ENCODE measurements at places on chromosomes 3 and 15.

GRCh38 chr15:70181626-70182255 is 84.0 kb upstream of the TLE3 start:
- no peak for DNase-seq

DNA sequence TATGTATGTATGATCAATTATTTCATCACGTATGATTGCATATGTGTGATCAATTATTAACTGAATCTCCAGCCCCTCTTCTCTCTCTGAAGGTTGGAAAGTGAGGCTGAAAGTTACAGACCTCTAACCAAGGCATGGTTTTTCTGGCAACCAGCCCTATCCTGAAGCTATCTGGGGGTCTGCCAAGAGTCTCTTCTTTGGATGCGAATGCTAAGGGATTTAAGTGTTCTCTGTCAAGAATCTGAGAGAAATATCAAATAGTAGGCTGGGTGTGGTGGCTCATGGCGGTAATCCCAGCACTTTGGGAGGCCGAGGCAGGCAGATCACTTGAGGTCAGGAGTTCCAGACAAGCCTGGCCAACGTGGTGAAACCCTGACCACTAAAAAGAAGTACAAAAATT is 8.1 kb downstream of the NKTR start:
- DNase-seq, result no peak

GRCh38 chr3:142007710-142008399 is 131.4 kb downstream of the ATP1B3 start:
- no peak for DNase-seq

DNA sequence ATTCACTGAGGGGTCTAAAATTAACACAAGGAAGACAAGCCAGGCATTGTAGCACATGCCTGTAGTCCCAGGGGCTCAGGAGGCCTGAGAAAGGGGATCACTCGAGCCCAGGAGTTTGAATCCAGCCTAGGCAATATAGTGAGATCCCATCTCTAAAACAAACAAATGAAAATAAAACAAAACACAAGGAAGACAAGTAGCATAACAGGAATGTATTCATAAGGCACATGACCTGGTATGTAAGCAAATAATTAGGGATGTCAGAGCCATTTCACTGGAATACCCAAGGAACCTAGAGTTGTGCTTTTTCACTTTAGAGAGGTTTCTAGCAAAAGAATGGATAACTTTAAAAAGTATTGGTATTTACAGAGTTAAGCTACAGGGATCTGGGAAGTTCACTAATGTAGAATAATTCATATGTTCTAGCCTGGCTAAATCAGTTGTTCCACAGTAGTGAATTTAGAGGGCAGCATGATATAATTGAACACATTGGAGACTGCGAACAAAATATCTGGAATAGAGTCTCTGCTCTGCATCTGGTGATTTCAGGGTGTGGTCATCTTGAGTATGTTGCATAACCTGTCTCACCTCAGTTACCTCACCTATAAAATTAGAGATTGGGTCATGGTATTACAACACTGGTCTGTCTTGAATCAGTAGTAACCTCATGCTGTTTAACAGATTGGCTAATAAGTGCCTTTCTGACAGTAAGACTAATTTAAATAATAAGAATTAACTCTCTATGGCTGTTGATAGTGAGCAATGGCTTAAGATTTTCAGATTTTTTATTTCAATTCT is 9.3 kb downstream of the GRAMD1C start:
- DNase-seq, result no peak

GRCh38 chr3:128112357-128112968 is 11.1 kb downstream of the RUVBL1 start:
- no peak for DNase-seq

DNA sequence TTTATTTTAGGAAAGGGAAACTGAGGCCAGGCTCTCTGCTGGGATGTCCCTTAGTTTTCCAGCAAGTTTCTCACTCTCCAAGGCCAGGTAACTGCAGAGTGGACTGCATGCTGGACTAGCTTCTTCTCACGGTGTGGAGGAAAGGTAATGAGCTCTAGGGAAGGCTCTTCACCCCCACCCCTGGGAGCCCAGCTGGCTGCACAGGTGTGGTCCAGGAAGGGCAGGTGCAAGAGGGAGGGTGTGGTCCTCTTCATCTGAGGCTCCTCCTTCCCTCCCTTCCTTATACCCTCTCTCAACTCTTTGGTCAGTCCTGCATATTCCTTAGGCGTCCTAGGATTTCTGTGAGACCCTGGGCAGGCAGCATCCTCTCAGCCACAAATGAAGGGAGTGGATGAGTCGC is 33.9 kb downstream of the RNU5B-1 start:
- no peak for DNase-seq

DNA sequence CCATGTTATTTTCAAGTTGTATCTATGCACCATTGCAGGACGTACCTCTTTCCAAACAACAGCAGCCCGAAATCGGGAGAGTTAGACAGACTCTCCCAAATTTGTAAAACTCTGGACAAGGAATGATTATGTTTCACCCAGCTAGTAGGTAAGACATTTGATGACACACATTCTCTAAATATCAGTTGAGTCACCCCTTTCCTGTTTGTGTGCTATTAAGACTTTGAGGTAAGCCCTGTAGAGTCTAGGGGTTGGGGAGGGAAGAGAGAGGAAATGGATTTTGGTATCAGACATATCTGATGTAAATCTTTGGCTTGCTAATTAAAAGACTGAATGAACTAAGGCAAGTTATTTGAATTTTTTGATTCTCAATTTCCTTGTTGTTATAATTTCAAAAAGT is 999.0 kb downstream of the TUSC7 start:
- no peak for DNase-seq

DNA sequence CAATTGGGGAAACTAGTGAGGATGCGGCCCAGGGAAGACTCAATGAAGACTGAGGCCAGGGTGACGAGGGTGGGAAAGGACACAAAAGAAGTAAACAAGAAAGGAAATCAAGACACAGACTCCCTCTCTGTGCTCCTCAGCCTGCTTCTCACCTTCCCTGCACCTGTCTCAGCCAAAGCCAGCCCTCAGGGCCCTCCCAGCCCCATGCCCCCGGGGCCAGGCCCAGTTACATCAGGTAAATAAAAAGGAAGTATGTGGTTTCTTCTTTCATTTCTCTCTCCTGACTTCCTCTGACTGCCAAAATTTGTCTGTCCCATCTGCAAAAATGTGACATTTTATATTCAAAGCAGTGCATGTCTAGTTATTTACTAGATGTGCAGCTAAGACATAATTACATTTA is 328.0 kb downstream of the UACA start:
- no peak for DNase-seq

DNA sequence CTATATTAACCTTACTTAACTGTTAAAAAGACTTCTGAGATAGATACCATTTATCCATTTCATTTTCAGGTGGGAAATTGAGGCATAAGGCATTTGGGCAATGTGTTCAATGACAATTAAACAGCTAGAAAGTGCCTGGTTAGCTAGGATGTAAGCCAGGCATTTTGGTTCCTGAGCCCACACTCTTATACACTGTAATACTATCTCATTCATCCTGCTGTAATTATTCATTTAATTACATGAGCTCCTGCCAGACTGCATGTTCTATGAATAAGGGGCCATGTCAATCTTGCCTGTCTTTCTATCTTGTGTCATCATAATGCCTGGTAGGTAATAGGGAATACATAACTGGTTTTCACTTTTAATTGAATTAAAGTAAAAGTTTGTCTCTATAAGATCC is 74.0 kb downstream of the RBMS3 start:
- DNase-seq, result no peak

DNA sequence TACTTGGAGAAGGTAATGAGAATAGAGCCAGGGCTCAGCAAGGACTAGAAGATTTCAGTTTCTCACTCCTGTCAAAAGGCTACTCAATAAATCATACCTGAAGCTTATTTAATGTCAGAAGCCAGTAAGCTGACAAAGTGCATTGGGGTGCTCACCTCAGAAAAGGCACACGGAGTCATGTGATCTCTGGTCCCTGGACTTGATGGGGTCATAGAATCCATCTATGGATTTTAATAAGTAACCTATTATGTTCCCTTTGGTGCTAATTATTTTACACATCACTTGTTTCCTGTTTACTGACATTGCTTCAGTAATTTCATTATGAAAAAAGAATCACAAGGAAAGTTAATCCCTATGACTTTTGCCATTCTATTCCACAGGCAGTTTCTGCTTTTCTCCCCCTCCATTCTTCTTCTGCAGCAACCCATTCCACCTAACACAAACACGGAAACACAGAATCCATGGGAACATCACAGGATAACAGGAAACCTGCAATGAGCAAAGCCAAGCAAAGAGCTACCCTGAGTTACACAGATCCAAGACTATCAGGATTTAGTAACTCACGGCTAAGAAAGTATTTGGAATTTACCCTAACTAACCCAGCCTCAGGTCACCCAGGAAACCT is 159.6 kb downstream of the MEIS2 start:
- no peak for DNase-seq

GRCh38 chr3:131948806-131949205 is 86.0 kb downstream of the CPNE4 start:
- DNase-seq, result no peak

DNA sequence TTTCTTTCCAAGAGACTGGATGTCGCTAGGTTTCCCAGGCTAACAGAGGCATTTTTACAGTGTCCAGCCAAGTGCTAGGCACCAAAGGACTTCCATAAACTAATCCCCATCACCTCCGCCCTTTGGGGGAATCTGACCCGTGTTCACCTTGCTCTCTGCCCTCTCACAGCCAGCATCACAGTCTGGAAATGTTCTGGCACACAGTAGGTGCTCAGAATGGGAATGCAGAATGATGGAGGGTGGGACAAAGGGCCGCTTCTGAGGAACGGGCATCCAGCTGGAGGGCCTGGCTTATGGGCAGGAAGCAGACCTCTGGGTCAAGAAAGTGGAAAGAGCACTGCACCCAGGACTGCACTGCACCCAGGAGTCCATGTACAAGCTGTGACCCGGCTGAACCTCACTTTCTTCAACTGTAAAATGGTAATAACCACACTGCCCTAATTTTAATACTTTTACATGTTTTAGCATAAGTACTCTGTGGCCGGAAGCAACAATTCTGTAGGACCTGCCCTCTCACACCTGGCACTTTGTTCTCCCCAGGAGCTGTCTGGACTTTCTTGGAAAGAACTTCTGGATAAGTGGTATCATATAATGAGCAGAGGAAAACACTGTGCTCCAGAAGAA is 901 bp upstream of the NMB start:
- DNase-seq, result no peak

- no peak for DNase-seq
These were observed 612 bp upstream of the TBL1XR1 start for GRCh38 chr3:177197727-177198460.
